ENCODE measurements at places on chromosomes 16 and 17. TPM values are rescaled to one million over a fixed set of nuclear protein-coding genes. Genes with fewer than 3 reads are reported as not detected.

DNA sequence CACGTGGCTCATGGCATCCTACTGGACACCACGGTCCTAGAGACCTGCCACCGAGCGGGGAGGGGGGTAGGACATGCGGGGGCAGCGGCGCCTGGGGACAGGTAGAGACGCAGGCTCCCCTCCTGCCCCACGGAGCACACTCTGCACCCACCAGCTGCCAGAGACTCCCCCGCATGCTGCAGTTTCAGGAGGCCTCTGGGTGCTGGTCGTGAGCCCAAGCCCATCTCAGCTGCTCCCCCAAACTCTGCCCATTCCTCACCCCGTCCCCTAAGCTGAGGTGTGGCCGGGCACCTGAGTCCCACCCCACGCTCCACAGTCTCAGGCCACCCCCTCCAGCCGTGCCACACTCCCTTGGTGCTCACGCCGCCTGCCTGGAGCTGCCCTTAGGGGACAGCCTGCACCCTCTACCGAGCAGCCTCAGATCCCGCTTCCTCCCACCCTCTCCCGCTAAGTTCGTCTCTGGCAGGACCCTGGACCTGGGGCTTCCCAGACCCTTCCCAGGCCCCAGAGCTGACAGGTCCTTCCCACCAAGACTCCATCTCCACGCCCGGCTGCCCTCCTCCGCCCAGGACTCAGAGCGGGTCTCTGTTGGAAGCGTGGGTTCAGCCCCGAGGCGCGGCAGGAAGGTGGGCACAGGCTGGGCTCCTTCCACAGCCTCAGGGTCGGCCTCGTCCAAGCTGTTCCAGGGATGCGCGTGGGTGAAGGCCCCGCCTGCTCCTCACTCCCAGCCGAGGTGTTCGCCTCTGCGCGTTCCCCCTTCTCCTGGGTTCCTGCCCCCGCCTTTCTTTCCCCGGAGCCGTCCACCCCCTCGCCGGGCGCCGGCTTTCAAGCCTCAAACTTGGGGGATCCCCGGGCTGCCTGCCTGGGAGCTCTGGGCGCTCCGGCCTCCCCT, 1.3 kb downstream of the RAB40B start:
- DNase-seq: peak; percentile 9
- no peaks in the 10 kb centered on the region for H3K36me3 ChIP-seq
- peak overlapping the region; percentile 65 for H3K4me3 ChIP-seq

DNA sequence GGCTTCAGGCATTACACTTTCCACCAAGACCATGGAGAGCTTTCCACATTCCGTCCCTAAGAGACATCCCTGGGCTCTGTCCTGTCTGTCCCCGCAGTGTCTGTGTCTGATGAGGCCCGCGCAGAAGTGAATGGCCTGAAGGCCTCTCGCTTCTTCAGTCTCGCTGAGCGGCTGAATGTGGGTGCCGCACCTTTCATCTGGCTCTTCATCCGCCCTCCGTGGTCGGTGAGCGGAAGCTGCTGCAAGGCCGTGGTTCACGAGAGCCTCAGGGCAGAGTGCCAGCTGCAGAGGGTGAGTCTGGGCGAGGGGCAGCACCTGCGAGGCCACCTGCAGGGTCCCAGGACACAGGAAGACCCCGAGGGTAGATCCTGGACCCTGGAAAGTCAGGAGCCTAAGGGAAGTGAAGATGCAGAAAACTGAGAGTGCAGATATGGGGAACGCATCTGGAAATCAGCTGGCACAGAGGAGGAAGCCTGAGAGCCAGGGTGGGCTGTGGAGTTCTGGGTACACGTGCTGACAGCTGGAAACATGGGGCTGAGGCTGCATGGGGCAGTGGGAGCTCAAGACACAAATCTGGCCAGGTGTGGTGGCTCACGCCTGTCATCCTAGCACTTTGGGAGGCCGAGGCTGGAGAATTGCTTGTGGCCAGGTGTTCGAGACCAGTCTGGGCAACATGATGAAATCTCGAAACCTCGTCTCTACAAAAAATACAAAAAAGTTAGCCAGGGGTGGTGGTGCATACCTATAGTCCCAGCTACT, 8.0 kb downstream of the CCNF start:
- no peak for DNase-seq
- no peaks in the 10 kb centered on the region for H3K4me1 ChIP-seq
- no peak overlapping the region for H3K4me3 ChIP-seq
- H3K27ac ChIP-seq: no peak overlapping the region
- no peaks in the 10 kb centered on the region for H3K27me3 ChIP-seq

DNA sequence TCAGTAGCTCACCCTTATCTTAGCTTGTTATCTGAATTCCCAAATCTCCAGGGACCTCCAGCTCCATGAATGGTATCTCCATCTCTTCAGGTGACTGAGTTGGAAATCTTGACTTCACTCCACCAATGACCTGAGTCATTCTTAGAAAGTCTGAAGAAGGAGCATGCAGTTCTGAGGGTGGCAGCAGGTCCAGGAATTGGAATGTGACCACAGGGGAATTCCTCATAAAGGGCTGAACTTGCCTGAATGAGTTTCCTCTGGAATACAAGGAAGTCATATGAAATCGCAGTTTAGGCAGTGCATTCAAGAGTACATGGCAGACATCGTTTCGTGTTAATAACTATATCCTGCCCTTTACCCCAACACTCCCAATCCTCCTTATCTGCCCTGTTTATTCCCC, 12.5 kb upstream of the PYY start:
- no peak for DNase-seq
- H3K36me3 ChIP-seq: no peaks in the 10 kb centered on the region
- no peaks in the 10 kb centered on the region for H3K27me3 ChIP-seq
- H3K4me3 ChIP-seq: no peak overlapping the region
- no peak overlapping the region for H3K27ac ChIP-seq

Gene SPNS2
- 7.9 TPM for total RNA-seq

GRCh38 chr17:50163843-50164696, 1.7 kb upstream of the SGCA start:
- H3K27ac ChIP-seq: no peak overlapping the region
- H3K4me1 ChIP-seq: no peaks in the 10 kb centered on the region
- no peak for DNase-seq

DNA sequence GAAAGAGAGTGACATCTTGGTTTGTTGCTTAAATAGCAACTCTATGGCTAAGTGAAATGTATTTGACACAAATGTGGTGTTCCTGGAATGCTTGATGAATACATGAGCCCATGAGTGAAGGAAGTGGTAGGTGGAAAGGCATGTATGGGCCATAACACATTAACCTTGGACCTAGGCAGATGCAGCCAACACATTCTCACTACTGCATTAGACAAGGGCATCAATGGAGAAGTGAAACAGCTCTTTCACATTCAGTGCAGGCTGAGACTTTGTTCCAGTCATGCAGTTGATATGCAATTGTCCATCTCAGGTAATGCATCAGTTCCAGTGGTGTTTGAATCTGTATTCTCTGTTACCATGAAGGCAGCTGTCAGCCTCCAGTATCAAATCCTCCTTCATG, 133.6 kb downstream of the HS3ST3B1 start:
- no peak overlapping the region for H3K4me3 ChIP-seq
- H3K27ac ChIP-seq: no peak overlapping the region
- H3K36me3 ChIP-seq: no peaks in the 10 kb centered on the region
- H3K27me3 ChIP-seq: no peaks in the 10 kb centered on the region

Gene TBC1D3I
- not detected for total RNA-seq

Gene ATP1B2
- 0.40 TPM for total RNA-seq

GRCh38 chr17:46928467-46929261, 5.7 kb downstream of the GOSR2 start:
- peaks cover 40% of the 10 kb centered on the region for H3K36me3 ChIP-seq
- DNase-seq: no peak
- no peak overlapping the region for H3K27ac ChIP-seq
- H3K4me3 ChIP-seq: no peak overlapping the region

Gene FZD2
- total RNA-seq: 1.8 TPM

DNA sequence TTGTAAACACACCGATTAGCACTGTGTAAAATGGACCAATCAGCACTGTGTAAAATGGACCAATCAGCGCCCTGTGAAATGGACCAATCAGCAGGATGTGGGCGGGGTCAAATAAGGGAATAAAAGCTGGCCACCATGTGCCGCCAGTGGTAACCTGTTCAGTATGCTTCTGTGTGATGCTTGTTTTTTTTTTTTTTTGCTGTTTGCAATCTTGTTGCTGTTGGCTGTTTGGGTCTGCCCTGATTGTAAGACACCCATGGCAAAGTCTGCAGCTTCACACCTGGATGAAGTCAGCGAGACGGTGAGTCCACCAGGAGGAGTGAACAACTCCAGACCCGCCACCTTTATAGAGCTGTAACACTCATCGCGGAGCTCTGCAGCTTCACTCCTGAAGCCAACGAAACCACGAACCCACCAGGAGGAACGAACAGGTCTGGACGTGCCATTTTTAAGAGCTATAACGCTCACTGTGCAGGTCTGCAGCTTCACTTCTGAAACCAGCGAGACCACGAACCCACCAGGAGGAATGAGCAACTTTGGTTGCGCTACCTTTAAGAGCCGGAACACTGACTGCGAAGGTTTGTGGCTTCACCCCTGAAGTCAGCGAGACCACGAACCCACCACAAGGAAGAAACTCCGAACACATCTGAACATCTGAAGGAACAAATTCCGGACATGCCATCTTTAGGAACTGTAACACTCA, 85.0 kb upstream of the MED9 start:
- no peak overlapping the region for H3K27ac ChIP-seq
- peaks cover 3% of the 10 kb centered on the region for H3K4me1 ChIP-seq
- no peaks in the 10 kb centered on the region for H3K36me3 ChIP-seq
- DNase-seq: no peak
- H3K27me3 ChIP-seq: no peaks in the 10 kb centered on the region

DNA sequence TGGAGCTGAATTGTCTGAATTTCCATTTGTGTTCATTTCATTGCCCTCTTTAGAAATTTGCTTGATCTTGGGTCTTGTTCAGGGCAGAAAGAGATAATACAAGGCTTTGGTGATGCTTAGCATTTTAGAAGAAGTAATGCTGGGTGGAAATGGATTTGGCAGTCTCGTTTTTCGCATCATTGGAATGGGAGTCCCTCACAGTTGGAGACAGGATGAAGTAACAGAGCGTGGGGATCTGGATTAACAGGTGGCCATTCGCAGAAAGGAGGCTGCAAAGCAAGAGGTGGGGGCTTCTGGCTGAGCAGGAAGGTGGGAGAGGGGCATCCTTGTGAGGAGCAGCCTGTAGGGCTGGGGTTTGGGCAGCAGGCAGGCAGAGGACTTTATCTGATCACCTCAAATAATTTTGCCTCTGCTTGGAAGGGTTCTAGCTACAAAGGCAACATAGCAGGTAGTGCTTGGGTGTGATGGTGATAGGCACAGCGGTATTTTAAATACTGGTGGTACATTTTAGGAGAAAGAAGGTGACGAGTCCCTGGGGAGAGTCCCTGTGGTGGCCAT, 17.0 kb downstream of the KSR1 start:
- H3K27ac ChIP-seq: peak overlapping the region; percentile 62
- no peaks in the 10 kb centered on the region for H3K36me3 ChIP-seq
- peaks cover 60% of the 10 kb centered on the region for H3K4me1 ChIP-seq

Gene CTRB2
- total RNA-seq: not detected

Gene PDF
- 49.7 TPM for total RNA-seq

Gene TBC1D3C
- not detected for total RNA-seq

Gene GJC1
- 1.4 TPM for total RNA-seq

DNA sequence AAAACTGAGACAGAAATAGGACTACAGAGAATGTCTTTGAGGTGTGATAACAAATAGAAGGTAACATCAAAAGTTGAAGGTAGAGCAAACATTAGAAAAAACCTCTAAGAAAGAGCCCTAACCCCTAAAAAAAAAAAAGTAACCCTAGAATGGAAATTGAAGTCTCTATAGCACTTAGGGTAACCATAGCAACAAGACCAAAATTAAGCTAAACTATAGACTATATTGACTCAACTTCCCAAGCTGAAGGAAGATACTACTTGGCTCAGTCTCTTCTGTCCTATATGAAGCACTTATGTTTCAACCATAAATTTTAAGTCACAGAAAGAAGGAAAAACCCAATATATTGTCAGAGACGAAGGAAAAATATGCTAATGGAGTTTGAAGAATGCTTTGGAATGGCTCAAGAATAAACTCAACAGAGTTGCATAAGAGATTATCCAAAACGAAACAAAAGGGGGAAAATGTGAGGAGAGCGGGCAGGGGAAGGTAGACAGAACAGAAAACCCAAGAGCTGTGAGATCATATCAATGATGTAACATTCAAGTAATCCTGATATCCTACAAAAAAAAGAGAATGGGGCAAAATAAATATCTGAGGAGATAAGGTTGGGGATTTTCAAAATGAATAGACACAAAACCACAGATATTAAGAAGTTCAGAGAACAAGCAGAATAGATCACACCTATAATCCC, 88.4 kb downstream of the USP32 start:
- no peak for DNase-seq
- H3K4me3 ChIP-seq: no peak overlapping the region
- no peaks in the 10 kb centered on the region for H3K27me3 ChIP-seq
- no peaks in the 10 kb centered on the region for H3K36me3 ChIP-seq
- H3K27ac ChIP-seq: no peak overlapping the region
- no peaks in the 10 kb centered on the region for H3K4me1 ChIP-seq

DNA sequence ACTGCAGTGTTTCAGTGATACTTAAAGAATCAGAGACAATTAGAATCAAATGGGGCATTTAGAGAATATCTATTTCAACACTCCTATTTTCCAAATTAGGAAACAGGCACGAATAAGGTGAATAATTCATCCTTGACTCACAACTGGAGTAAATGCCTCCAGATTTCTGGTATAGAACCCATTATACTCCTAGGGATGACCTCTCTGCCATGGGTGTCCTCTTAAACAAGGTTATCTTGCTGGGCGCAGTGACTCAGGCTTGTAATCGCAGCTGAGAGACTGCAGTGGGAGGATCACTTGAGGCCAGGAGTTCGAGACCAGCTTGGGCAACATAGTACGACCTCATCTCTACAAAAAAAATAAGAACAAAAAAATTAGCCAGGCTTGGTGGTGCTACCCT, 139.8 kb upstream of the ELAC2 start:
- H3K27me3 ChIP-seq: no peaks in the 10 kb centered on the region
- no peak for DNase-seq
- no peaks in the 10 kb centered on the region for H3K36me3 ChIP-seq
- no peaks in the 10 kb centered on the region for H3K4me1 ChIP-seq
- no peak overlapping the region for H3K4me3 ChIP-seq
- H3K27ac ChIP-seq: no peak overlapping the region

Gene PERCC1
- total RNA-seq: 1.6 TPM

- H3K4me3 ChIP-seq: no peak overlapping the region
- no peak for DNase-seq
- peak overlapping the region; percentile 8 for H3K27ac ChIP-seq
- H3K27me3 ChIP-seq: no peaks in the 10 kb centered on the region
Measured at GRCh38 chr17:27343977-27344607, 50.2 kb downstream of the WSB1 start.

Gene MON1B
- total RNA-seq: 51.4 TPM

- no peak overlapping the region for H3K4me3 ChIP-seq
- H3K4me1 ChIP-seq: no peaks in the 10 kb centered on the region
- no peaks in the 10 kb centered on the region for H3K27me3 ChIP-seq
- no peaks in the 10 kb centered on the region for H3K36me3 ChIP-seq
- DNase-seq: no peak
- H3K27ac ChIP-seq: no peak overlapping the region
Measured at GRCh38 chr16:35409503-35409902, 1950.1 kb downstream of the TP53TG3F start.

Gene VTN
- total RNA-seq: 0.39 TPM
